ENCODE measurements at places on chromosomes 3 and 15.

- no peak for DNase-seq
These were observed 2.7 kb upstream of the GALNT15 start for GRCh38 chr3:16171825-16172224.

DNA sequence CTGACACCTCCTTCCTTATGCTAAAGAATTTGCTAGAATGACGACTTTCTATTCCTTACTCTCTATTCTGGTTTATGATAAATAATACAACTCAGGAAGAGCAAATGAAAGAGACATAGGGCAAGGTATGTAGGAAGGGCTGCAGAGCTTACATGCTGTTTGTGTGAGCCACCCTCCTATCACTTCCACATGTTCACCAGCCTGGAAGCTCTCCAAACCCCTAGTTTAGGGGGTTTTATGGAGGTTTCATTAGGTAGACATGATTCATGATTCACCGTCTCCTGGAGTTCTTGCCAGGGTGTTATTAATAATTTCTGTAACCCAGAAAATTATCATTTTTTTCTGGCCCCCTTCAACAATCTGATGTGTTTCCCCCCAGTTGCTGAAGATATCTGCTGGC, 172.1 kb upstream of the COL8A1 start:
- DNase-seq, result no peak

- no peak for DNase-seq
These were observed 121.5 kb downstream of the IGF1R start for GRCh38 chr15:98769867-98770266.

DNA sequence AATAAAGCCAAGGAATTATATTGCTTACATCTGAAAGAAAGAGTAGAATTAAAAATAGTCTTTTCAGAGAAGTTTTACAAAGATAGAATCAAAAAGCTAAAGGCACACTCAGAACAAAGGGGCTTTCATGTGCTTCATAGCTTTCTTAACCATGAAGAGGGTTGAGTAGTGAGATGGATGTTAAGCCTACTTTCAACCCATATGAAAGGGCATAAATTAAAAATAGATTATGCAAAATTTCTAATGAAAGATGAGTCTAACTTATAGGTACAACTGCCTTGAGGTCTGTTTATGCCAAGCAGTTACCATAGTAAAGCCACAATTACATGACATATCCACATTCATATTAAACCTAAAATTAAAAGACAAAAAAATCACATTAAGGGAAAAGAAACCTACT, 223.3 kb upstream of the ARHGEF26 start:
- no peak for DNase-seq

DNA sequence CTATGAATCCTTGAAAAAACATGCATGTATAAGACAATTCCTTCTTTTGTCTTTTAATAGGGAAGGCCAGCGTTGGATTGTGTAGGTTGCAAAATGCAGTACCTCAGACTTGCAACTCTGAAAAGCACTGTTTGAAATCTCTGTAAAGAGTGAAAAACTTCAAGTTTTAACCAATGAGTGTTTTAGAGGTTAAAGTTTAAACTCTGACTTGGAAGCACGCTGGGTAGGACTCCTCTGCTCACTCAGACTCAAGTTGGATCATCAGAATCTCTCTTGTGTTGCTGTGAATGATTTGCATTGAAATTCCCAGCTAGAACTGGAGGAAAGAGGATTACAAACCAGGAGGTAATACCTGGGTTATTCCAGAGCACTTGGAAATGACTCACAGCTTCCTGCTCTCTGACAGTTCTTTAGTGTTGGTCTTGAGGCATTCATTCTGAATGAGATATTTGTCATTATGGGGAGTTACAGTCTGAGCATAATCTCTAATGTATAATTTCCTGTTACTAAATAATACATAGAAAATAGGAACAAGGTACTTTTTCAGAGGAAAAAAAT, 49.1 kb downstream of the PLS1 start:
- DNase-seq, result no peak

GRCh38 chr3:23028294-23028693, 174.8 kb upstream of the UBE2E2 start:
- no peak for DNase-seq

DNA sequence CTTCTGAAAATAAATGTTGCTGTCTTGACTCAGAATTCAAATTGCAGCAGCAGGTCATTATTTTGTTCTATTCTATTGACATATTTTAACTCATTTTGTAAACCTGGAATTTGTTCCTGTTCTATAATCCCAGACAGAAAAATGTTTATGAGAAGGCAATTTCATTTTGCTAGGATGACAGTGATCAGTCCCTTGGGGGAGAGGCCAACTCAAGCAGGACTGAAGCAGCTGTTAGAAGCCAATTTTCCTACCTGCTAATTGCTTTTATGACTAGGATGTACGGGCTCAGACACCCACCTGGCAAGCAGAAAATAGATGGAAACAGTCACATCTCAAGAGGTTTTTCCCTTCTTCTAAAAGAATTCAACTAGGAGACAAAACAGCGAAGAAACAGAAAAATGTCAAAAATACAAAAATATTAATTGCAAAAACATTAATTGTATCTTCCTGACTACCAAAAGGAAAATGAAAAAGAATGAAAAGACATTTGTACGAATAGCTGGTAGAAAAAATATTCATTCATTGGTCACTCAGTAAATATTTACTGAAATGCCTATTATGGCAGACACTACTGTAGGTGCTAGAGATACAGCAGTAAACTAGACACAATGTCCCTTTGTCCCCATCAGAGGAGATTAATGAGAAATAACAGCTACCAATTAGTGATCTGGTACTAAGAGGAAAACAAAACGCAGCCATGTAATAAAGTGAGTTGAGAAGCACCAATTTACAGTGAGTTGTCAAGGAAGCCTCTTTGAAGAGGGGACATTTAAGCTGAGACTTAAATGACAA, 73.5 kb downstream of the PEAK1 start:
- DNase-seq, result no peak
